Kasumi-1 (cell line): ENCODE measurements at places on chromosomes 7 and 10.

DNA sequence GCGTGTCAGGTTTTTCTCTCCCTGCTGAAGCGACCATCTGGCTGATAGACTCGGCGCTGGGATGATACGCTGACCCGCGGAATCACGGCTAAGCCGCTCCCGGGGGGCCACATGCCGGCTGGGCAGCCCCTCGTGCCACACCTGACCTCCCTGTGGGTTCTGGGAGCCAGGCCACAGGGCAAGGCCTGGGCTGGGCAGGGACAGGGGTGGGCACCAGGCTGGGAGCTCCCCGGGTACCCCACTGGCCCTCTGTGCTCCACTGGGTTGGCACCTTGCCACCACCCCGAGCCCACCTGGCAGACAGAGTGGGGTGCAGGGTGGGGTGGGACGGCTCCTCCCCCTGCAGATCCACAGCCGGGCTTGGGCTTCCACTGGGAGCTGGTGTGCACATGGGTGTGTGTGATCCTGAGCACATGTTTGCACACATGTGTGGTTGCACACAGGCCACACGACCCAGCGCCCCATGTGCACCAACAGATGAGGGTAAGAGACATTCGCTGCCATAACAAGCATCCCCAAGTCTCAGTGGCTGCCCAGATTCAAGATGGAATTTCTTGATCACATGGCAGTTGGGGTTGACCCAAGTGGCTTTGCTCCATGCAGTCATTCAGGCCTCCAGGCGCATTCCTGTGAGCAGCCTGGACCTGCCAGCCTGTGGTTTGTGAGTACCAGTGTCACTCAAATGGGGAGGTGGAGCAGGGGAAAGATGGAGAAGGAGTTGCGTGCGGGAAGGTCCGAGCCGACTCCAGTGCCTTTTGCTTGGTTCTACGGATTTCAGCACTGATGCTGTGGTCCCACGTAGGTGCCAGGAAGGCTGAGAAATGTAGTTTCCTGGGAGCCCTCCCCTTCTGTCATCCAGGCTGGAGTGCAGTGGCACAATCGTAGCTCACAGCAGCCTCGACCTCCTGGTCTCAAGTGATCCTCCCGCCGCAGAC, 79.7 kb downstream of the UNCX start:
- DNase-seq: no peak

GRCh38 chr7:42151309-42151708, 85.7 kb downstream of the GLI3 start:
- no peak for DNase-seq

GRCh38 chr10:88156341-88156740, 292.9 kb downstream of the PTEN start:
- DNase-seq: no peak

DNA sequence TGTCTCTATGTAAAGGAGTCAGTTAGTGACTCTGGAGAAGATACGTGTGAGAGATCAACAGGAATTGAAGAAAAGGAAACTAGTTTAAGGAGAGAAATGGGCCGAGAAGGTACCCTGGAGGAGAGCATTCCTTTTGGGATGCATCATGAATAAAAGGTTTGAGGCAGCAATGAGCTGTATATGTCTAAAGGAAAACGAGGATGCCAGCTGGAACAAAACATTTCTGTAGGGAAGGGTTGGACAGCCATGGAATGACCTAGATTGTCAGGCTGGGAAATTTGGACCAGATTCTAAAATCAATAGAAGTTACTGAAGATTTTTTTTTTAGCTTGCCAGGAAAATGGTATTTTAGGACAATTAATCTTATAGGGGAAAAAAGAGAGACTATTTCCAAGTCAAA, 17.2 kb upstream of the MPP7 start:
- no peak for DNase-seq

DNA sequence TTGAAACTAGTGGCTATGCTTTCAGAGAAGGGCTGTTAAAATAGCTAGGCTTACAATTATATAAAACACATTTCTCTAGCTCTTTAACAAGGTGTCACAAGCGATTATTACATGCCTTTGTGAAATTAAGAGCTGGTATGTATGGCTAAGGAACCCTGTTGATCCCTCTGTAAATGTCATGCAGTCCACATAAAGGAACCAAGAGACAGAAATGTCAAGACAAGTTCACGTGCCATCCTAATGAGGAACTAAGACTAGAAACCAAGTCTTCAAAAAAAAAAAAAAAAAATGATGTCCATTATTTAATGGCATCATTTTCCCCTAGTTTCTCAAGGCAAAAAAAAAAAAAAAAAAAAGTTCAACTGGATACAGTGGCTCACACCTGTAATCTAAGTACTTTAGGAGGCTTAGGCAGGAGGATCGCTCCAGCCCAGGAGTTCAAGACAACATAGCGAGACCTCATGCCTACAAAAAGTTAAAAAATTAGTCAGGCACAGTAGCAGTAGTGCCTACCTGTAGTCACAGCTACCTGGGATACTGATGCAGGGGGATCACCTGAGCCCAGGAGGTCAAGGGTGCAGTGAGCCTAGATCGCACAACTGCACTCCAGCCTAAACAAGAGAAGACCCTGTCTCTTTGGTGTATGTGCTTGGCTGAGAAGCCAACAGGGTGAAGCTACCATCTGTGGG, 63.4 kb downstream of the SRPK2 start:
- no peak for DNase-seq

DNA sequence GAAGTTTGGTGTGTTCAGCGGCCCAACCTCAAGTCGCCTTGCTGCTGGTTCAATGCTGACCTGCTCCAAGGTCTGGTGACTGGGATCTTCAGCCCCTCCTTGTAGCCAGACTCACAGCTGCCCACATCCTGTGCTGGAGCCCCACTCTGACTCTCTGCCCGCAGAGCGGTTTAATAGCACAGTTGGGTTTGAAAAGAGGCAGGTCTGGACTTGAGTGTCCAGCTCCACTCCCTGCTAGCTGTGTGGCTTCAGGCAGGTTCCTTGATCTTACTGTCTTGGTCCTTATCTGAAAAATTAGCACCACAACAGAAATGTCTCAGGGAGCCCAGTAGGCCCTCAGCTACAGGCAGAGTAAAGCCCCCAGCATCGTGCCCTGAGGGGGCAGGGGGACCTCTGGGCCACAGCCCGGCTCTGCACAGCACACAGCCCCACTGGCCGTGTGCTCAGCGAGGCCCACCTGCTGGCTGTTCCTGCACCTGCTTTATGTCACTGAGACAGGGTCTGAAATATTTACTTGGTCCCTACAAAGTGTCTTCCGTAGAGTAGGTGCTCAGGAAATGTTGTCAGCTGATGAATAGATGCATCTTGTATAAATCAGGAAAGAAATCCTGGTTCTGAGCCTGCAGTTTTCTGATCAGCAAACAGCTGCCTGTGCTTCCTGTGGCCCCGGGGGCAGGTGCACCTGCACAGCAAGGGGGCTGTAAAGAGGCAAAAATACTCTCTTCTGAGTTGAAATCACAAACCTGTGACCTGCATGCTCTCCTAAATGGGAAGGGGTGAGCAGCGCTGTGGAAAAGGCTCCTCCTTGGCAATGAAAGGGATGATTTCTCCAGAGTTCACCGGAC, 155.5 kb downstream of the SVIL start:
- no peak for DNase-seq

GRCh38 chr10:35643151-35644049, 1.3 kb upstream of the FZD8 start:
- peak; percentile 49 for DNase-seq

DNA sequence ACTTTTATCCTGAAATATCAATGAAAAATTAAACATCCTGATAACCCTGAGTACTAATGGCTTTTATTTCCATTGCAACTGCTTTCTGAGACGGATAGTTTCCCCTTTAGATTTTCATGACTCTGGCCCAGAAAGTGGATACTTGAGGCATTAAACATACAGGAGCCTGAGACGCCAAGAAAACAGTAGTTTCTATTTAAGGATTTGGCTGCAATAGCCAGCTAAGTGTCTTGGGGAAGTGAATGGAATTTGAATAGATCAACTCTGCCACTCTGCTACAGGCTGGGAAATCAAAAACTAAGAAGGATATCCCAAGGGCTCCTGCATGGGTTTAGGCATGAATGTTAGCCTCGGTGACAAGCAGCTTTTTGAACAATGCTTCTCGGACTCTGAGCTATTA, 24.7 kb upstream of the GPAM start:
- no peak for DNase-seq

- DNase-seq: no peak
Measured at GRCh38 chr7:90266808-90267207, 21.8 kb downstream of the CFAP69 start.

- DNase-seq: no peak
Measured at GRCh38 chr7:82053453-82054032, 283.7 kb upstream of the HGF start.

GRCh38 chr10:37667736-37668135, 189.7 kb downstream of the ZNF248 start:
- DNase-seq: peak; percentile 57

- no peak for DNase-seq
Measured at GRCh38 chr7:1755783-1756625, 85.9 kb downstream of the ELFN1 start.

GRCh38 chr7:3922175-3922635, 621.2 kb downstream of the SDK1 start:
- DNase-seq: no peak

GRCh38 chr7:27098578-27099451, 3.0 kb upstream of the HOXA1 start:
- DNase-seq: no peak

DNA sequence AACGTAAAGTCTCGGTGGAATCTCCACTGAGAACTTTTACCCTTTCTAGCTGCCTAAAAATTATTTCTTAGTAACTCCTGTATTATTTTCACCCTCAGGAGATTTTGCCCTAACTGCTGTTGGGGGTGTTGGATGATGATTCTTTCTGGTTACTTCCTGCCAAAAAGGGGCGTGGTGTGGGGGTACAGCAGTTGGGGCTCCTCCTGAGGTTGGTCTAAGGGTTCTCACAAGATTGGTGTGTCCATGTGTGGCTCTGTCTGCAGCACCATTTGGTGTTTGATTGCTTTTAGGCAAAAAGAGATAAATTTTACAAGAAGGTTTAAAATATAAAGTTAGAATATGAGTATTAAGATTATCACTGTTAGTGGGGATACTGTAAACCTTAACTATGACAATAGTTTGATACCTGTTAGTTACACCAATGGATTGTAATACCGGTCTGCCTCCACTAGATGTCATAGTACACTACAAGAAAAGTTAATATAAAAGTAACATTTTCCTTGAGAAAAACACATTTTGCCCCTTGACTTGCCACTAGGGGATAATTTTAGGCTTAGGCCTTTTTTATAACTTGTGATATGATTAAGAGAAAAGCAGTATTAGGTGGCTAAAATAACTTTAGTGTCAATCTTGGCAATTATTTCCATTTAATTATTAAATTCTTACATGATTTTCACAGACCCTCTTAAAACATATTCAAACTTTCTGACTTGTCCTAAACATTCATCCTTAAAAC, 928.7 kb downstream of the IPMK start:
- DNase-seq: peak; percentile 87

DNA sequence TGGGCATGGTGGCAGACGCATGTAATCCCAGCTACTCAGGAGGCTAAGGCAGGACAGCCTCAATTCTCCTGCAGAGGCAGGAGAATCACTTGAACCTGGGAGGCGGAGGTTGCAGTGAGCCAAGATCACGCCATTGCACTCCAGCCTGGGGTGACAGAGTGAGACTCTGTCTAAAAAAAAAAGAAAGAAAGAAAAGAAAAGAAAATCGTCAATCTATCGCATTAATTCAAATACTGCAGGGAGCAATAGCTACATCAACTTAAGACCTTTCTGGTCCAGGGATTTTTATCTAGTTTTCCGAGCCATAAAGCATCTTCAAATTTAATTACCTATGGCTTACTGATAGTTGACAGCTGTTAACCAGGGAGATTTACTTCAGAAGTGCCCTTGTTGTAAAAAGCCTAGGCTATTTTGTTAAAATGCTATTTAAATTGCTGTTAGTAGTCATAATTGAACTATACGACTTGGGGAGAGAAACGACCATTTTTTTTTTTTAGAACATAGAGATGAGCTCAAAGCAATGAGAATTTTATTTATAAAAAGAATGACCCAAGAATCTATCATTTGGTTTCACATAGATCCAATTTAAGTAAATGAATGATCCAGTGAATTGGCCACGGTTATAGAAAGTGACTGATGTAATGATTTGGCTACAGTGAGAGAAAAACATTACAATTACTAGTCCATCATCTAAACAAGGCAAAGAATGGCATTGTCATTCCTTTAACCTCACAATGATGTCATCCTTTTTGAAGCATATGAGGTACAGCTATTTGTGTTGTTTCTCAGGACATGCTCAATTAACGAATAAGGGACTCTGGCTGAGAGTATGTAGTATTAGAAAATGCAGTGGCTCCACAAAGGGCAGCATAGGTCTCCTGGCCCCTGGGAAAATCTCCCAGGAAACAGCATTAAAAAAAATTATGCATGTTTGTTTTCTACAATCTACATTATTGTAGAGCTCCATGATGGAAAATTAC, 85.3 kb downstream of the SEMA3C start:
- no peak for DNase-seq

- no peak for DNase-seq
Measured at GRCh38 chr7:105512415-105512814, 9.7 kb downstream of the PUS7 start.

GRCh38 chr10:5550621-5551530, 26.1 kb downstream of the CALML3 start:
- no peak for DNase-seq

- DNase-seq: no peak
Measured at GRCh38 chr7:143394777-143395176, 13.6 kb downstream of the ZYX start.

DNA sequence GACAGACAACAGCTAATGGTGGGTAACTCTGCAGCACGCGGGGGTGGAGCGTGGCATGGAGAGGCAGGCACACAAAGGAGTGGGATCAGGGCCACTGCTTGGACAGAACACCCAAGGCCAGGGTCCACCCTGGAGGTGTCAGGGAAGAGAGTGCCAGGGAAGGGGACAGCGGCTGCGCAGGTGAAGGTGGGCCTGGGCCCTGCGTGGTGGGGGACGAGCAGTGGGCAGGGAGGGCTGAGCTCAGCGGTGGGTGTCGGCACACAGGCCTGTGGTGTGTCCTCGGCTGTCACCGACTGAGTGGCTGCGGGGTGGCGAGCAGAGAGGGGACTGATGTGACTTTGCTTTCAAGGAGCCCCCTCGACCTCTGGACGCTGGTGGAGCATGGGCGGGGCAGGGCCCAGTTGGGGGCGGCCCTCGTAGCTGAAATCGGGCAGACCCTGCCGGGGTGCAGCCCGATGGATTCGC, 8.4 kb upstream of the SCART1 start:
- no peak for DNase-seq

GRCh38 chr7:116399819-116400218, 99.7 kb upstream of the CAV2 start:
- no peak for DNase-seq

GRCh38 chr7:74199551-74200355, 10.1 kb upstream of the LAT2 start:
- DNase-seq: no peak

- DNase-seq: no peak
Measured at GRCh38 chr7:86407291-86407690, 236.4 kb upstream of the GRM3 start.

- DNase-seq: no peak
Measured at GRCh38 chr7:159066816-159067575, 77.7 kb downstream of the VIPR2 start.
